HT-29 (cell line): ENCODE measurements at places on chromosomes 16 and 17. TPM values are rescaled to one million over a fixed set of nuclear protein-coding genes. Genes with fewer than 3 reads are reported as not detected.

DNA sequence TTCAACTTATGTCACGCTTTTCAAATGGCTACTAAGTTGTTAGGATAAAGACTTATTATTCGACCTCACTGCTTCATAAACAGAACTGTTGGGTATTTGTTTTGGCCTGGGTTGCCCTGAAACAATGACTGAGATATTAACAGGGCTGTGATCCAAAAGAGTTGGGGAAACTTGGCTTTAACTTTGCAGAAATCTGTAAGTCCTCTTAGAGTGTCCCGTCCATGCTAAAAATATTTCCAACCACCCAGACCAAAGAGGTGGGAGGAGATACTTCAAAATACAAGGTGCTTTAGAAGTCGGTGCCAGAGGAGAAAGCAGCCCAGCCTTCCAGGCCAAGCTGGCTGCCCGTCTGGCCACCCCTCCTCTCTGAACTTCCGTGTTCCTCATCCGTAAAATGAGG lies 16.1 kb upstream of the SPATA32 start:
- no peak for DNase-seq

- DNase-seq, result peak; percentile 33
These were observed 387 bp downstream of the MSI2 start for GRCh38 chr17:57256708-57257112.

SRCIN1 gene
- 4.9 and 6.0 TPM in 2 replicates for total RNA-seq

- peak; percentile 19 for DNase-seq
These were observed 31.1 kb downstream of the TRPV2 start for GRCh38 chr17:16446338-16446983.

DNA sequence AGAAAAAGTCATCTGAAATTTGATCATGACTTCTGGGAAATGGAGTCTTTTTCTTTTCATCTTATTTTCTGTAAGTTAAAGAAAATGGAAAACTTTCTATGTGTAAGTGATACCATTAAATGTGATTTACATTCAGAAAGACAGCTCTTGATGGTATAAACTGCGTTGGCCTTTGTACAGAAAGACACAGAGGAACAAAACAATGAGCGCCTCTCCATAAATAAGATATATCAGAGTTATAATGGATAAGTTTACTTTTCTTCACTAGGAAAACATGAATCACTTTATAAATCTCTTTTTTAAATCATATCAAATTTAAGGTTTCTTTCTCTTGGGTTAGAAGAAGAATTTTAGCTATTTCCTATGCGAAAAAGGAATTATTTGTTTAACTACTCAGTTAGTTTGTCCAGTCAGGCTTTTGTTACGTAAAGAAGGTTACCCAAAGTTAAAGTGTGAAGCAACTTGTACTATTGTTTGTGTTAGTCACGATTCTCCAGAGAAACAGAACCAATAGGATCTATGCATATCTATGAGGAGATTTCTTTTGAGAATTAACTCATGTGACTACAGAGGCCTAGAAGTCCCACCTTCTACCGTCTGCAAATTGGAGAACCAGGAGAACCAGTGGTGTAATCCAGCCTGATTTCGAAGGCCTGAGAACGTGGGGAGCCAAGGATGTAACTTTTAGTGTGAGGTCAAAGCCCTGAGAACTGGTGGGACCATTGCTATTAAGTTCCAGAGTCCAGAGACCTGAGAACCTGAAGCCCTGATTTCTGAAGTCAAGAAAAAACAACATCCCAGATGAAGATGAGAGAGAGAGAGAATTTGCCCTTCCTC lies 295.4 kb upstream of the KCNJ16 start:
- no peak for DNase-seq

DNA sequence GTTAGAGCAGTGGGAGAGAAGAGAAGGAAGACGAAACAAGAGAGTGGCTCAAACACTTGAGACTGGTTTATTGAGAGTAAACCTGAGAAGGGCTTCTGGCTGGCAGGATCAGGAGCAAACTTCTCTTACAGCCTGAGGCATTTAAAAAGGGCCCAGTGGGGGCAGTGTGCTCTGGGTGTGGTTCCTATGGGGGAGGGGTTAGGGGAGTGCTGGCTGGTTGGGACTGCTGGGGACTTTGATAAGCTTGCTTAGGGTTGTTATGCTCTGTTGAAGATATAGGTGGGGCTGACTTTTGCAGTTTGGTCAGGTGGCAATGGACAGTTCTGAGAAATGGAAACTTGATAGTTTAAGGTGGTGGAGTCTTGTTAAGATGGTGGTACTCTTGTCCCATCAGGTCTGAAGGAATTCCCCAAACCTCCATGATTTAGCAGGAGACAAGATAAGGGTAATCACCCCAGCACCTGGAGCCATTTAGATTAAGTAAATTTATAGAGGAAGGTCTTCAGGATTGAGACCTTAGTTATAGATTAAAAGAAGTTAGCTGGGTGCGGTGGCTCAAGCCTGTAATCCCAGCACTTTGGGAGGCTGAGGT lies 79.3 kb downstream of the EMP2 start:
- DNase-seq, result no peak

- no peak for DNase-seq
These were observed 444.7 kb downstream of the HS3ST3B1 start for GRCh38 chr17:14745541-14745940.

TNRC6C gene
- total RNA-seq, result 4.1 and 7.2 TPM in 2 replicates

BRIP1 gene
- 4.1 and 4.8 TPM in 2 replicates for total RNA-seq

MYADML2 gene
- total RNA-seq, result not detected in 2 replicates

- no peak for DNase-seq
These were observed 698 bp downstream of the CD300C start for GRCh38 chr17:74544991-74545842.

DNA sequence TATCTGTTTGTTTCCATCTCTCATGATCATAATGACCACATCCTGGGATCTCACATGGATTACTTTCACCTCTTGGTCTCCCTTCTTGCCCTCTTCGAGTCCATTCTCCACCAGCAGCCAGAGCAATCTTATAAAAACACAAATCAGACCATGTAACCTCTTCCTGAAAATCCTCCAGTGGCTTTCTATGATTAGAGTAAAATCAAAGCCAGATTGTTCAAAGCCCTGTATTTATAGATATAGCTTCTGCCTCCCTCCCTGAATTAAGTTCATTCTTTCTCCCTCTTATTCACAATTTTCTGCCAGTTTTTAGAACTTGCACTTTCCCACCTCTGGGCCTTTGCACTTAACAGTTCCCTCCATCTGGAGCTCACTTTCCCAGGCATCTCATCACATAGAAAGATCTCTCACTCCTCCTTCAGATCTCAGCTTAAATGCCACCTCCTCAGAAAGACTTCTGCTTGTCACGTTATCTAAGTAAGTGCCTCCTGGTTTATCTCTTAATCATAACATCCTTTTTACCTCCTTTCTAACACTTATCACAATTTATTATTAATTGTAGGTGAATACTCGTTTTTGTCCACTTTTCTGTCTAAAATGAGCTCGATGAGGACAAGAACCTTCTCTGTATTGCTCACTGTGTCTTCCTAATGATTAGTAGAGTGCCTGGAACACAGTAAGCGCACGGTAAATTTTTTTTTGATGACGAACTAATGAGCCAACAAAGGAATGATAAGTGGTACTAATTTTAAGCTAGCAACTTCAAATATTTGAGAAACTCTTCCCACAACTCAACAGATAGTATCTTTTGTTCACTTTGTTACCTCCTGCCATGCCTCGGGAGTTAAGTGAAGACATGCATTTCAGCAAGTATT lies 80.5 kb downstream of the CYB561 start:
- DNase-seq, result no peak

- DNase-seq, result peak; percentile 32
These were observed 782 bp downstream of the FAM83G start for GRCh38 chr17:19003543-19004420.

FLII gene
- total RNA-seq, result 265 and 291 TPM in 2 replicates

KRTAP3-2 gene
- not detected in 2 replicates for total RNA-seq

DNA sequence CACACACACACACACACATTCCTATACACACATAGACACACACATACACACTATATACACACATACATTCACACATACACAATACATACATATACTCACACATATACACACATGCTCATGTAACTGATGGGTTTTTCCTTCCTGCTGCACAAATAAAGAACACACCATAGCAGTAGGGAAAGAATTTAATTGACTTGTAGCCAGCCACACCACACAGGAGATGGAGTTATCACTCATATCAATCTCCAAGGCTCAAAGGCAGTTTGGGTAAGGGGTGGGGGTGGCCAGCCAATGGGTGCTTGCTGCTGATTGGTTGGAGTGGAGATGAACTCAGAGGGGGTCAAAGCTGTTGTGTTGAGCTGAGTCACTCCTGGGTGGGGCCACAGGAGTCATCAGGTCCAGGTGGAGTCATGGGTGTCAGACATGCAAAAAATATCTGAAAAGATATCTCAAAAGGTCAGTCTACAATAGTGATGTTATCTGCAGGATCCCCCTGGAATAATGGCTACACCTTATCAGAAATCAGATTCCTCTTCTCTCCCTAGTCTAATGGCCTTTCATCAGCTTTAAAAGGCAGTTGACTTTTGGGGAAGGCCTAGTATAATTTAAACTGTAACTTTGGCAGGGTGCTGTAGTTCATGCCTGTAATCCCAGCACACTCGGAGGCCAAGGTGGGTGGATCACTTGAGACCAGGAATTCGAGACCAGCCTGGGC lies 46.1 kb downstream of the WSB1 start:
- DNase-seq, result no peak

- no peak for DNase-seq
These were observed 32.7 kb downstream of the CDK5RAP3 start for GRCh38 chr17:48003417-48004151.

SDK2 gene
- not detected in 2 replicates for total RNA-seq

NOG gene
- total RNA-seq, result not detected in 2 replicates

G6PC1 gene
- not detected in 2 replicates for total RNA-seq

GRCh38 chr16:54462771-54463170 lies 176.2 kb upstream of the IRX3 start:
- DNase-seq, result no peak

DNA sequence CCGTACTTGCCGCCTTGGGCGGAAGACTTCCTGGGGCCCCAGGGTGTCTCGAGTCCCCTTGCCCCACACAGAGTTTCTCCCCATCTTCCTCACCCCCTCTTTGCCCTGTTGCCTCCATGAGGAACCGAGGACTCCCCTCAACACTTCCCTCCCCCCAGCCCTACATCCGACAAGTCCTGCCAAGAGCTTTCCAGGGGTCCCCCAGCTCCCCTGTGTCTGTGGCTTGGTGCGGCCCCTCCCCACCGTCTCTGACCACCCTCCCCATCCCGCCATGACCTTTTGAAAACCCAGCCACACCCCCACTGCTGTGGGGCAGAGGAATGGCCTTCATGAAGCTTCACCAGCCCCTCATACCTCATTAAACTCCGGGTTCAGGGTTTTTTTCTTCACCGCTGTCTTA lies 11.4 kb downstream of the SCGB1C2 start:
- DNase-seq, result no peak

DNA sequence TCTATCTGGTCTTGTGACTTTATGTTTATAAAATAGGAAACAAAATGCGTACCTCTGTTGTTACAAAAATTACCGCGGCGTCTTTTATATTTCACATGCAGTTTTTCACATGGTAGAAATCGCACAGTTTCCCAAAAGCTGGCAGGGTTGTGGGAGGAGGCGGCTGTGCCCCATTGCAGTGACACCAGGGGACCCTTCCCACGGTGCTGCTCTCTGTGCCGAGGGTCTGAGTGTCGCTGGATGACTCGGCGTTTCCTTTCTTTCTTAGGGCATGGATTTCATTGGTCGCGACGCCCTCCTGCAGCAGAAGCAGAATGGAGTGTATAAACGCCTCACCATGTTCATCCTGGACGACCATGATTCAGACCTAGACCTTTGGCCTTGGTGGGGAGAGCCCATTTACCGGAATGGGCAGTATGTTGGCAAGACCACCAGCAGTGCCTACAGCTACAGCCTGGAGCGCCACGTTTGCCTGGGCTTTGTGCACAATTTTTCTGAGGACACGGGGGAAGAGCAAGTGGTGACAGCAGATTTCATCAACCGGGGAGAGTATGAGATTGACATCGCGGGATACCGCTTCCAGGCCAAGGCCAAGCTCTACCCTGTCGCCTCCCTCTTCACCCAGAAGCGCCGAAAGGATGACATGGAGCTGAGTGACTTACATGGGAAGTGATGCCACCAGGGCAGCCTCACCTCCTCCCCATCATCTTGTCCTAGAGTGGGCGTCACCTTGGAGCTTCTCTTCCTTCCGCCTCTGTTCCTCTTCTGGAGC lies 17.2 kb upstream of the CLEC18C start:
- DNase-seq, result no peak

DNA sequence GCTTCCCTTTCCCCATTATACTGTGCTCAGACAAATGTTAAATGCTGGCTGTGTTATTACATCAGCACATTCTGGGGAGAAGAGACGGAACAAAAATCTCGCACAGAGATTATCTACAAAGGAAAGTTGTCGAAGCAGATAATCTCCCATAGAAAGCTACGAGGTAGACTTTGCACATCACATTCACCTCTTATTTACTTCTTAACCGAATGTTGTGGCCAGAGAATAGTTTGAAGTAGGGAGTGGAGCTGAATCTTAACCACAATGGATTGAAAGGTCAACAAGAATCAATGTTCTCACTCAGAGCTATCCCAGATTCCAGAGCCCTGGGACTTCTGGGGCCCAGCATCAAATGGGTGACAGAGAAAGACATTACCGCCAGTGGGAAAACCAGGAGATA lies 28.4 kb upstream of the LONP2 start:
- no peak for DNase-seq

- DNase-seq, result peak; percentile 97
These were observed 44.8 kb downstream of the PITPNC1 start for GRCh38 chr17:67421869-67422273.
